HEK293T (cell line): ENCODE measurements at places on chromosomes 11 and 22.

GRCh38 chr11:1757861-1758610 lies 5.7 kb downstream of the CTSD start:
- DNase-seq: no peak

DNA sequence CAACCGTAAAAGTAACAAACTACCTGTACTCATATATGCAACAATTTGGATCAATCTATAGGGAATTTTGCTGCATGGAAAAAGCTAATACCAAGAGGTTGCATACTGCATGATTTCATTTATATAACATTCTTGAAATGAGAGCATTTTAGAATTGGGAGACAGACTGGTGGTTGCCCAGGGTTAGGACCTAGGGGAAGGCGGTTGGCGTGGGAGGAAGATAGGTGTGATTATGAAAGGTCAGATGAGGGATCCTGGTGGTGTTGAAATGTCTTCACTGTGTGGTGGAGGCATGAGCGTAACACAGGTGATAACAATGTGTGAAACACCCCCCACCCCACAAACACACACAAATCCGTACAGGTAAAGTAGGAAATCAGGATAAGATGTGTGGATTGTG lies 176.6 kb upstream of the ZBED5 start:
- DNase-seq: no peak

DNA sequence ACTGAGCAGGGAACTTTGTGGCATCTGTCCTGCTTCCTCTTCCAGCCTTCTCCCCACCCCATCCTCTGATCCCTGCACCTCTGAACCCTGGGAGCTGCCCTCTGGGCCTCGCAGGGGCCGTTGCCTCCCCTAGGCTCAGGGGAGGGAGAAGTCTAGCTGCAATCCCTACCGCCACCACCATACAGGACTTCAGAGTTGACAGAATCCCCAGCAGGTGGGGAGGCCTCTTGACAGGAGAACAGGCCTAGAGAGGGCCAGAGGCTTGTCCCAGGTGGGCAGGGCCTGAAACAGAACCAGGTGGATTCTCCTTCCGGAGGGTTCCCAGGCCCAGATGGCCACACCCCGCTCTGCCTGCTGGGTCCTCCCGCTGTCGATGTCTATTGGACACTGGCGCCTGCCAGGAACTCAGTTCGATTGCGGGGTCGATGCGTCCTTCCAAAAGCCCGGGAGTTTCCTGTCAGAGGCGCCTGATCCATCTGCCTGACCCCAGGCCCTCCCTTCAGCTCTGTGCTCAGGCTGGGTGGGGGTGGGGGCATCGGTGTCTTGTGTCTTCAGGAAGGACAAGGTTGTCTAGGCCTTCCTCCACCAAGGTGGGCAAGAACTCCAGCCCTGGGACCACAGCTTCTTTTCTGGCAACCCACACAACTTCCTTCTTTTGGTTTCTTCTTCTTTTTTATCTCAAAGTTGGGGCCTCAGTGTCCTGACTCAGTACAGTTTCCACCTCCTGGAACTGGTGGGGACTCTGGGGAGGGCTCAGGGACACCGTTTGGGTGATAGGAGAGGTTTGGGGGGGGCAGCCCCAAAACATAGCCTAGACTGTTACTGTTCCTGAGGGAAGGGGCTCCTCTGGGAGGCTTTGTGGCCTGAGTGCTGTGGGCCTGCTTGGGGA lies 6.4 kb downstream of the STARD10 start:
- DNase-seq: peak; percentile 59

GRCh38 chr11:9855579-9856287 lies 191.9 kb downstream of the SWAP70 start:
- no peak for DNase-seq

DNA sequence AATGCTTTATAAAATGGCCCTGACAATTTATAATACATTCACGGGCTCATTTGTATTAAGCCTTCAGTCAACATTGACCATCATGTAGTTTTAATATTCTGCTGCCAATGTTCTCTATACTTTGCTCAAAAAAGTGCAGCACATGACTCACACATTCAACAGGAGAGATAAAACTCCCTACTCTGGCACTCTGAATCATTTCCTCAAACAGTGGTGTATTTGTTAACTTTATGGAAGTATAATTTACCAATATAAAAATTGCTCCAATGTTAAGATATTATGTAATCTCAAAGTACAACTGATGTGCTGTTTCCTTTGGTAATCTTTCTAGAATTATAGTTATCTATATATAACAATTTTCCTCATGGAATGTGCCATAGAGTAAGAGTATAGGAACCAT lies 39.9 kb downstream of the MAML2 start:
- no peak for DNase-seq

GRCh38 chr22:35531202-35531601 lies 9.4 kb upstream of the RASD2 start:
- no peak for DNase-seq

DNA sequence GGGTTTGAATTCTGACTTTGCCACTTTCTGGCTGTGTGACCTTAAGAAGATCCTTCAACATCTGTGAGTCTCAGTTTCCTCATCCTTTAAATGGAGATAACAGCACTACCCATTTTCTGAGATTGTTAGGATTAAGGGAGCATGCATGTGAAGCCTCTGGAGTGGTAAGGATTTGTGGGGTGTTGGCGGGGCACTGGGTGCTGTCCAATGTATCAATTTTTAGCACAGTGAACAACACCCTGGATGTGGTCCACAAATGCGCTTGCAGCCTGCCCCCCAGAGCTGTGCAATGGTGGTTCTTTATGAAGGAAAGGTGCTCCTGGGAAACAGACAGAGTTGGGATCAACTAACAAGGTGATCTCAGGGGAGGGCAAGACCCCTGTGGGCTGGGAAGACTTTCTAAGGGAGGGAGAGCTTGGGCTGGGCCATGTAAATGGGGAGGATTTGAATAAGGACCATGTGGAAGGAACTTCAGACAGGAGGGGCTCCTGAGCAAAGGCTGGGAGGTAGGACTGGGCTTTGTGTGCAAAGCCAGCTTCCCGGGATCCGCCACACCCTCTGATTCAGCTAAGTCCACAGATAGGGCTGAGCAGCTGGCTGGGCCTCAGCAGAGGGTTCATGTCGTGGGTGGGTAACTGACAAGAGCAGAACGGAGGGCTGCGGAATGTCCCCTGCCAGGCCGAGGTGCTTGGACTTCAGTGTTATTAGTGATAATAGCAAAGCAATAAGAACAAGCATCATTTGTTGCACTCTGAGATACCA lies 22.7 kb upstream of the RASD2 start:
- DNase-seq: no peak

GRCh38 chr11:126229858-126230540 lies 18.4 kb downstream of the FAM118B start:
- no peak for DNase-seq

- DNase-seq: no peak
Measured at GRCh38 chr22:35749808-35750207, 32.1 kb downstream of the APOL5 start.

- no peak for DNase-seq
Measured at GRCh38 chr22:21022507-21022906, 7.5 kb downstream of the P2RX6 start.

- DNase-seq: no peak
Measured at GRCh38 chr22:17984114-17984513, 40.2 kb downstream of the MICAL3 start.

DNA sequence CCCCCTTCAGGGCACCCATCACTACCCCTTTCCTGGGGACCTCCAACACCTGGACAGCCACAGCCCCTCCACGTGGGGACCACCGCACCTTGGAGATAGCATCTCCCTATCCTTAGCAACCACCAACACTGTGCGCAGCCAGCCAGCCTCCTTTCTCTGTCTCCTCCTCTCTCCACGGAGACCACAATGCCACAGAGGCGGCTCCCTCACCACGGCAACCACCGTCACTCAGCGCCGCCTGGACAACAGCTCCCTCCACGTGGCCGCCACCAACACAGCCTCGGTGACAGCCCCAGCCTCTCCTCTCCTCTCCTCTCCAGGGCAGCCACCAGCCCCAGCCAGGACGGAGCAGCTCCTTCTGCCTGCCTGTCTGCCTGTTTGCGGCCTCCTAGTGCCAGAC lies 10.5 kb downstream of the ELFN2 start:
- no peak for DNase-seq

GRCh38 chr11:93484716-93485115 lies 58.5 kb downstream of the SMCO4 start:
- no peak for DNase-seq

GRCh38 chr11:111303461-111303860 lies 5.1 kb downstream of the POU2AF3 start:
- DNase-seq: peak; percentile 25

DNA sequence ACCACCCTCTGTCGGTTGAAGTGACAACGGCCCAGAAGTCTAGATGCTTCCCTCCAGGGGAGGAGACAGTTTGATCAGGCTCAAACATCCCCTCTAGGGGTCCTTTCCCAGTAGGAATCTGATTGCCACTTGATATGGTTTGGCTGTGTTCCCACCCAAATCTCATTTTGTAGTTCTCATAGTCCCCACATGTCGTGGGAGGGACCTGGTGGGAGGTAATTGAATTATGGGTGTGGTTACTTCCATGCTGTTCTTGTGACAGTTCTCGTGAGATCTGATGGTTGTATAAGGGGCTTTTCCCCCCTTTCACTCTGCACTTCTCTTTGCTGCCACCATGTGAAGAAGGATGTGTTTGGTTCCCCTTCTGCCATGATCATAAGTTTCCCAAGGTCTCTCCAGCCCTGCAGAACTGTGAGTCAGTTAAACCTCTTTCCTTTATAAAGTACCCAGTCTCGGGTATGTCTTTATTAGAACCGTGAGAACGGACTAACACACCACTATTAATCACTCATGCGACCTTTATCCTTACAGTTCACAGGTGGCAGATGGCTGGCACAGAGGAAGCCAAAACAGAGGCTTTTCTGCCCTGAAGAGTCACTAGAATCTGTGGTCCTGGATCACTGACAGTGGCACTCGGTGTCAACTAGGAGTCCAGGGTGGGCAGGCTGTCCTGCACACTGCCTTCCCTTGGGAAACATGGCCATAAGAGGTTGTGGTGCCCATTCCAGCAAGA lies 21.6 kb downstream of the ASPHD2 start:
- DNase-seq: no peak

GRCh38 chr22:25540908-25541660 lies 23.4 kb upstream of the GRK3 start:
- no peak for DNase-seq

- DNase-seq: no peak
Measured at GRCh38 chr11:126510621-126511370, 155.3 kb downstream of the ST3GAL4 start.

DNA sequence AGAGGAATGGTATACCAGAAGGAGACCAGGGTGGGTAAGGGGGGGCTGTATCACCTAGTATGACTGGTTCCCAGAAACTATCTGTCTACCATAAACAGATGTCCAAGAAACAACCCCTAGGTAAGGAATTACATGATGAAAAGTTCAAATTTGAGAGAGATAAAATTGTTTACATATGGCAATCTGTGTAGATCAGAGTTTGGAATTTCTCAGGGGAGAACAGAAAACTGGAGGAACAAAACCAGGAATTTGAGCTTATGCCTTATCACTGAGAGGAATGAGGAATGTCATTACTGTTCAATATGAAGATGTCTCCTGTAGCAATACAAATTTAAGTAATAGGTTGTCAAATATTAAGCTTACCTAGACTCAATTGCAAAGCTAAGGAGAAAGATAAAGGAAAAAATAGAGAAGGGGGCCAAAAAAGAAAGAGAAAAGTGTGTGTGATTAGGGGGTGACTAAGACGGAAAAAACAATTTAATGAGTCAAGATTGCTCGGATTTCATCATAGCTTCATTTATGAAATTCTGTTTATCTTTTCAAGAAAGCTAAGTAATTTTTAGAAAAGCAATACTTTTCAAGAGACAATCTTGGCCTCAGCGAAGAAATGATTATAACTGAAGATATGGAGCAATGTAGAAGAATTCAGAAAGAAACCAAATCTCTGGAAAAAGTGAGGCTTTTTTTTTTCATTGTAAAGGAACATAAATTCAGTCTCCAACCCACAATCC lies 117.8 kb downstream of the APOL5 start:
- no peak for DNase-seq

- DNase-seq: no peak
Measured at GRCh38 chr11:21771097-21771496, 421.8 kb upstream of the ANO5 start.

DNA sequence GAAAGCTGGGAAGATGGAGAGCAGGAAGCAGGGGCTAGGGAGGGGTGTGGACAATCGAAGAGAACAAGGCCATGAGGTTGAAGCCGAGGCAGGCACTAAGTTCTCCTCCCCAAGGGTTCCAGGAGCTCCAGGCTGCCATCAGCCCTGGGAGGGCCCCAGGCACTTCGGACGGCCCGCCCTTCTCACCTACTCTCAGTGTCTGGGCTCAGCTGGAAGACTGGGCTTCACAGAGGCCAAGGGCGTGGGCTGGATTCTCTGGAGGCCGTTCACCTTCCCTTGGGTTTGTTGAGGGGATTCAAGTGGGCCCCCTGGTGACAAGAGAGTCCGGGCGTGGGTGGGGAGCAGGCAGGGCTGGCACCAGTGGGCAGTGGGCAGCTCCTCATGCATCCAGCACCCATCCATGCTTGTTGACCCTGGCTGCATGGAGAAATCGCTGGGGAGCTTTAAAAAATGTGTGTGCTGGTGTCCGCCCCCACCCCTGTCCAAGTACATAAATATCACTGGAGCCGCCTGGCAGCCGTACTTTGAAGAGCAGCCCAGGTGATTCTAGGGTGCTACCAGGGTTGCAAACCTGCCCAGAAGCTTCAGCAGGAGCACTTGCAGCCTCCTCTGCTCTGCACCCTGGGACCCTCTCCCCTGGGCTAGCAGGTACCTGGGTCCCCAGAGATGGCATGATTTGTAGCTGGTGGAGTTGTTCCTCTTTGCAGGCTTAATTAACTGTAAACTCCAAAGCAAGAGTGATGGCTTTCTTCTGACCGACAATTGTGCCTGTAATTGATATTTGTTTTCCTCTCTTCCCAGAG lies 74.3 kb downstream of the RTL6 start:
- DNase-seq: no peak

DNA sequence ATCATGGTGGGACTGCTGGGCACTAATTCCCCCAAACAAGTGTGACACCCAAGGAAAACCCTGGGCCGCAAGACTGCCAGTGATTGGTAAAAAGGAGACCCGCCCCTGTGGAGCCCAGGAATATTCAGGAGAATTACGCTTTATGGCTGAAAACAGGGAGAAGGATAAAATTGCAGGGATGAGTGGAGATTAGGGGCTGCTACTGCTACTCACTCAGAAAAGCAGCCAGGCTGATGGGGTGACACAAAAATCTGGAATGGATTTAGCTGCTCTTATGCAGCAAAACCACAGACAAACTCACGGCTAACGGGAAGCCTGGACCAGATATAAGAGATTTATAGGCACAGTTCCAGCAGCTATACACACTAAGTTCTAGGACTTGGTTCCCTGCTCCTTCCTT lies 4.4 kb upstream of the FBXO3 start:
- DNase-seq: peak; percentile 17

- DNase-seq: no peak
Measured at GRCh38 chr11:31529701-31530100, 20.1 kb downstream of the ELP4 start.
